Large intestine (tissue), 12 donors: ENCODE measurements at places on chromosomes 3 and 15.

DNA sequence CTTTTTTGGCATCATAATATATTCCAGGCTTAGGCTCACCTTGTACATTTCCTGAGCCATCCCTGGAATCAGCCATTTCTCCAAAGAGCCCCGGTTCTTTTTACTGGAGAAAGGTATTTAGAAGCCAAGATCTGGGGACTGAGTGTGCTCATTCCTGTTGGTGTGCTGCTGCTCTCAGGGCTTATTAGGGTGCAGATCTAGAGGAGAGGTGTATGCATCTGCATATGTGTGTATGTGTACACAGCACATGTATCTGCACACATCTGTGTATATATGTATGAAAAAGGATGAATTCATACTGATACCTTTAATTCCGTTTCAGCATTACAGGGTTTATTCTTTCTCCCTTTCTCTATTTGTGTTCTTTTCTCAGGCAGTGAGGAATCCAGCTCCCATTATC, 162.1 kb upstream of the BHLHE40 start:
- no peak for DNase-seq

GRCh38 chr3:38587548-38588131, 61.8 kb downstream of the SCN5A start:
- no peak for DNase-seq

- DNase-seq, result peak; percentile 28
Observed at GRCh38 chr3:165181556-165181955, 14.6 kb downstream of the SLITRK3 start.

GRCh38 chr3:111784001-111784400, 75.1 kb upstream of the PHLDB2 start:
- no peak for DNase-seq

- DNase-seq, result peak; percentile 28
Observed at GRCh38 chr15:78018946-78019644, 58.4 kb downstream of the TBC1D2B start.

GRCh38 chr3:113677737-113678136, 18.7 kb downstream of the USF3 start:
- DNase-seq, result no peak

DNA sequence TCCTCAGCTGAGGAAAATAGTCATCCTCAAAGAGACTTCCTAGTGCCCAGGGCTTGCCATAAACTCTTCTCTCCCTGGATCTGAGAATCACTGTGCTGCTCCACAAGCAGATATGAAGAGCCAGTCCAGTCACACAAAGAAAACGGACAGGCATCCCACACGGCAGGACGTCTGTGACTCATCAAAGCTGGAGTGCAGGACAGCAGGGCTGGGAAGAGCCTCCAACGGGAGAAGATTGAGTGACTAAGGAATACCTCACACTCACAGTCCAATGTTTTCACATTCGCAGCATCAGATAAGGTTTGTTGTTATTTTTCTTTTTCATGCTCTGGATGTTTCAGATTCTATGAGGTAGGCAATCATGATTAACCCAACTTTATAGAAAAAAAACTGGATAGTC, 57.8 kb downstream of the NEK10 start:
- no peak for DNase-seq
